ENCODE measurements at places on chromosomes 7 and 10.

- no peak for DNase-seq
These were observed 501 bp downstream of the TFPI2 start for GRCh38 chr7:93890041-93890463.

GRCh38 chr10:92699518-92700381 lies 10.0 kb downstream of the HHEX start:
- no peak for DNase-seq

DNA sequence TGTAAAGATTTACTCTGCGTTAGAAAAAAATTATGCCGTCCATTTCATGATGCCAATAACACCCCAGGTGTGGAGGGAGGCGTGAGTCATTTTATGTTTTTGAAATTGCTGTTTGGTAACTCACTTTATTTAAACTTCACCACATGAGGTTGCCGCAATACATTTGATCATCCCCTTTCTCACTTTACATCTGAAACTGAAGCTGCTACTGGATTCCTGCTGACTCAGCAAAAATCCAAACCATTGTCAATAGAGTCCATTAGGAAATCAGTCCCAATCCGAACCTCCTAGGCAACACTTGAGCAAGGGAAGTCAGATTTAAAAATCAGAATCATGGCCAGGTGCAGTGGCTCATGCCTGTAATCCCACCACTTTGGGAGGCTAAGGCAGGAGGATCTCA lies 136.6 kb upstream of the SVIL start:
- no peak for DNase-seq

DNA sequence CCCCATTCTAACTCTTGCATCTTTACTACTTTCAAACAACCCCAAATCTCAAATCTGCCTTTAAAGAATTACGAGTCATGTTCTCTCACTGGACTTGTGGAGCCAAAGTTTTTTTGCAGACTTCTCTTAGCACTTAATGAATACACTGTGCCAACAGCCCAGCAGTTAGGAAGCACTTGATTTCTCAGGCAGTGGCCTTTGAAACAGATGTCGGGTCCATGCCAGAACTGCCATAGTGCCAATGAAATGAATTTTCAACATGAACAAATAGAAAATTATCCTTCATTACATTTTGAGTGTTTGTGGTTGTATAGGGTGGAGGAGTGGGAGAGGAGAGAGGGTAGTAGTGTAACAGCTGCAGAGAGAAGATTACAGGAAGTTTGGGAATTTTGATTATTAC lies 5.9 kb downstream of the BORCS7 start:
- DNase-seq: no peak

DNA sequence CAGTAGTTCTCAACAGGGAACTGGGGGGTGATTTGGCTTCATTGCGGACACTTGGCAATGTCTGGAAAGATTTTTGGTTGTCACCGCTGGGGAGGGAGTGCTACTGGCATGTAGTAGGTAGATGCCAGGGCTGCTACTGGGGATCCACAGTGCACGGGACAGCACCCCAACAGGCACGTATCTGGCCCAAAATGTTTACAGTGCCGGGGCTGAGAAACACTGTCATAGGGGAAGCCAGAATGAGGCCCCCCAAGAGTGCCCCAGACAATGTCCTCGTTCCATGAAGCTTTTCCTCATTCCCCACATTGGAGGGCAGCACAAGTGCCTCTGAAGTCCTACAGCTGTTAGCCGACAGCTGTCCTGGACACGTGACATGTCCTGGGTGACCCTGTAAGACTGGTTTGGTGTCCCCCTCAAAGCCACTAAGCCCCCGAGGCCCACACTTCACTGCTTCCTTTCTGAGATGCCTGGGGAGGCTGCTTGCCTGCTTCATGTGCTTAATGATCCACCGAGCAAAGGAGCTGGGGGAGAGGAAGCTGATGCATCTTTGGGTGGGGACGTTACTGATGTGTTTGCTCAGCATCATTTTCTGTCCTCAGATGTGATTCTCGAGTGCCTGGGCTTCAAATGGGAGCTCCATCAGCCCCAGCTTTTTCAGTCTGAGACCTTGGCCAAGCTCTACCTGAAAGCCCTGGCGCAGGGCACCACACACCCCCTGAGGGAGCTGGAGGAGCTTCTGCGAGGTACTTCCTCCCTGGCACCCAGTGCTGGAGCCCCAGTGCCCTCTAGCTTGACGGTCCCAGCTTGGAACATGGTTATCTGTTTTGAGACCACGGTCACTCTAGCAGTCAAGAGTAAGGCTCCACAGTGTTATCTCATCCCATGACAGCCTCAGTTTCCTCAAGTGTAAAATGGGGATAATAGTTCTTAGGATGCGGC lies 14.7 kb downstream of the BTBD16 start:
- DNase-seq: no peak

GRCh38 chr7:45000093-45001032 lies at the start of gene CCM2:
Gene CCM2, plus strand, starts transcription at chr7:45000201. Its CDS starts 133 bp downstream, at chr7:45000334.
- no peak for DNase-seq

DNA sequence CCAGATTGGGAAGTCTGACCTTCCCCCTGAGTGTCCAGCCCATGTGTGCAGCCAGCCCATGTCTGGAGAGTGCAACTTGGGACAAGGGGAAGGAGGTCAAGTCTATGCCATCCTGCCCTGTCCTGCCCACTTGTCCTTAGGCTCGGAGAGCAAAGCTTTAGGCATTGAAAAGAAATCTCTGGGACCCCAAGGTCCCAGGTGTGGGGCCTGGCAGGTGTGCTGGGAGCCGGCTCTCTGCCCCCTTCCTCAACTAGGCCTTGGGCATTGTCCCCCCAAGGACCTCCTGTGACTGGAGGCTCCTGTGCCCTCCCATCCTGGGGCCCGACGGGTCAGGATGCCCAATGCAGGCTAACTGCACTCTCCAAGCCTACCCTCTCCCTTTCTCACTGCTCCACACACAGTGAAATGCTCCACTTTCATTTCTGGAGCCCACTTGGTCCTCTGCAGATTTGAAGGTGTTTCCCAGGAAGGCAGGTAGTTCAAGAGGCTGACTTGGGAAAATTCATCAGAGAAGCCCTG lies 124.7 kb downstream of the PTPN20 start:
- no peak for DNase-seq

DNA sequence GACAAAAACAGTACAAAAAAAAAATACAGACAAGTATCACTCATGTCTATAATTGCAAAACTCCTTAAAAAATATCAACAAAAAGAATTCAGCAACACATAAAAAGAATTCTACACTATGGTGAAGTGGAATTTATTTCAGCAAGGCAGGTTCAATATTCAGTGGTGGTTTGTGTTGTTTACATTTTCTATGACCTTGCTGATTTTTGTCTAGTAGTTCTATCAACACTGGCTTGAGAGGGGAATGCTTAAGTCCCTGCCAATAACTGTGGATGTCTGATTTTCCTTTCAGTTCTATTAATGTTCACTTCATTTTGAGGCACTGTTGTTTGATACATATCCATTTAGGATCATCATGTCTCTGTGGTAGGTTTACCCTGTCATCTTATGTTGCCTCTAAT lies 58.5 kb downstream of the CADPS2 start:
- DNase-seq: no peak

GRCh38 chr10:129790715-129791446 lies 173.2 kb downstream of the EBF3 start:
- DNase-seq: no peak

DNA sequence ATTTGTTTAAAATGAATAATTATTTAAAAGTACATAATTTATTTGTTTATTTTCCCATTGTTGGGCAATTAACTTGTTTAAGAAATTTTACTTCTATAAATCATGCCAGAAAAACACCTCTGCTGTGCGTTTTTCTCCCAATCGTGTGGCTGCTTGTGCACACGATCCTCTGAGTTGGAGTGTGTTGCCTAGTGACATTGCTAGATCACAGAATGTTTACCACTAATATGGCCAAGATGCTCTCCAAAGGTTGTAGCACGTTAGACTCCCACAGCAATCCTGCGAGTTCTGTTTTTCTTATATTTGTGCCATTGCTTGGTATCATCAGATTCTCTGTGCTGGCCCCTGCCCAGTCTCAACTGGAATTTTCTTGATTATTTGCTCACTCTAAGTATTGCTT lies 207.1 kb upstream of the ADCY1 start:
- no peak for DNase-seq

- no peak for DNase-seq
These were observed 9.0 kb upstream of the VSIR start for GRCh38 chr10:71782221-71782916.

DNA sequence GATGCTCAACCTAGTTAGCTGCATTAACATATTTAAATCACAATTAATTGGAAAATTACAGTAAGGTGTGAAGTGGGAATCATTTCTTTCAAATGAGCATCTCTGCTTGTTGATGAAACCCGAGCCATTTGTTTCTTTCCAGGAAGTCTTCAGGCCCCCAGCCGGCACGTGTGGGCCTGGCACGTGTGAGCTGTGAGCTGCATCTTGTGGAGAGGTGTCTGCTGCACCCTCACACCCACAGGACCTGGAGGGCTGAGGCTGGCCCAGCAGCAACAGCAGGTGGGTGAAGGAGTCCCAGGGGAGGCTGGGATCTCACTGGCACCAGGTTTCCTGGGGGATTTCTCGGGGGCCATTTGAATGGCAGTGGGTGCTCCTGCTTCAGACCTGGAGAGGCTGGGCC lies 372.5 kb upstream of the MKI67 start:
- no peak for DNase-seq

- DNase-seq: no peak
These were observed 62.3 kb downstream of the CH25H start for GRCh38 chr10:89144836-89145235.

- no peak for DNase-seq
These were observed 215.1 kb upstream of the FRMD4A start for GRCh38 chr10:14545827-14546226.

DNA sequence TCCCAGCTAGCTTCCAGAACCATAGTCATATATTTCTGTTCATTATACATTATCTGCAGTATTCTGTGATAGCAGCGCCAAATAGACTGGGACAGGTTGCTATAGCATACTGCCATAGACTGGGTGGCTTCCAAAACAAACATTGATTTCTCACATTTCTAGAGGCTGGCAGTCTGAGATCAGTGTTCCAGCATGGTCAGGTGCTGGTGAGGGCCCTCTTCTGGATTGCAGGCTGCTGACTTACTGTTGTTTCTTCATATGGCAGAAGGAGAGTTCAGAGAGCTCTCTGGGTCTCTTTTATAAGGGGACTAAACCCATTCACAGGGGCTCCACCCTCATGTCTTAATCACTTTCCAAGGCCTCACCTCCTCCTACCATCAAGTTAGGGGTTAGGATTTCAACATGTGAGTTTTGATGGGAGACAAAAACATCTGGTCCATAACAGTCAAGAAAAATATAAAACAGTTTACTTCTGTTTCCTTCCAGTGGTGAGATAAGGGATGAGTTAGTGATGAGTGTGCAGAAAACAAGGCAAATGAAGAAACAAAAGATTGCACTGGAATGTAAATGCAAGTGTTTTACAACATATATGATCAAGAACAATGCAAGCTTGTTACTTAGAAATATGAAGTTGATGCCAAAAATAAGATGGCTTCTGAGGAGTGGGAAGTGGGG lies 399.0 kb upstream of the C7orf33 start:
- DNase-seq: no peak

GRCh38 chr10:79555354-79556309 lies 4.6 kb downstream of the SFTPA2 start:
- DNase-seq: no peak

- DNase-seq: no peak
These were observed 473.2 kb downstream of the REEP3 start for GRCh38 chr10:63994371-63994770.

- DNase-seq: no peak
These were observed 18.3 kb downstream of the MMS19 start for GRCh38 chr10:97479939-97480338.

DNA sequence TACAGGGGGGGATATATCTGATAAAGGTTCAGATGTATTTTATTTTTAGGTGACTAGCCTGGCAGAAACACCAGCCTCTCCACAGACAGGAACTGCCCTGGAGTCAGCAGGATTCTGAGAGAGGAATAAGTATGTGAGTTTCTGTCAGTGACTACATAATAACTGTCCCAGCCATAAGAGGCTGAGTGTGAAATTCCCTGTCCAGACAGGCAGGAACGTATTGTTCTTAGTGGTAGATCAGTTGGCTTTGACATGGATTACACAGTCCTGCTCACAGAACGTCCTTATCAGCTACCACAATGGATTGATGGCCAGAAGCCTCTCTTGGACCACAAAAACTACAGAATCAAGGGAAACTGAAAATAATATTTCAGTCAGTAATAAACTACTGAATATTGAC lies 709.8 kb downstream of the PCDH15 start:
- no peak for DNase-seq

- DNase-seq: no peak
These were observed 55.0 kb upstream of the LBX1 start for GRCh38 chr10:101284101-101284743.

- DNase-seq: no peak
These were observed 471 bp downstream of the MGMT start for GRCh38 chr10:129467359-129468064.

- no peak for DNase-seq
These were observed 43.3 kb downstream of the PAPSS2 start for GRCh38 chr10:87702973-87703294.

DNA sequence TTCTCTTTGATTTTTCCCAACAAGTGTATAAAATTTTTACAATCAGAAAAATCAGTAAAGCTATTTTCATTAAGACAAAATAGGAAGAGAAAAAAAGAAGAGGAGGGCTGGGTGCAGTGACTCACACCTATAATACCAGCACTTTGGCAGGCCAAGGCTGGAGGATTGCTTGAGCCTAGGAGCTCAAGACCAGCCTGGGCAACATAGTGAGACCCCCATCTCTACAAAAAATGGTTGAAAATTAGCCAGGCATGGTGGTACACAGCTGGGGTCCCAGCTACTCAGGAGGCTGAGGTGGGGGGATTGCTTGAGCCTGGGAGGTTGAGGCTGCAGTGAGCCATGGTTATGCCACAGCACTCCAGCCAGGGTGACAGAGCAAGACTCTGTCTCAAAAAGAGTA lies 172.3 kb downstream of the AKR1D1 start:
- no peak for DNase-seq

DNA sequence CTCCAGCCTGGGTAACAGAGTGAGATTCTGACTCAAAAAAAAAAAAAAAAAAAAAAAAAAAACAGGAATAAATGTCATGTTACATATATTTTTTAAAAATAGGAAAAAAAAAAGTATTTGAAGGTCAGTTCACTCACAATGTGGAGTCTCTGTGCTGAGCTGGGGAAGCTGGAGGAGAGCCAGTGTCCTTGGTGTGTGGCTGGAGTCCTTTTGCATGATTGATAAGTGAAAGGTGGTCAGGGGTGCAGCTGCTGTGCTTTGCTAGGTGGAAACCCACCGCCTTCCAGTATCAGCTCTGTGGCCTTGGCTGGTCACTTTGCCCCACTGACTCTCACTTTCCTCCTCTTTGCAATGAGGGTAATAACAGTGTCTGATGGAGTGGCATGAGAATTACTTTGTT lies 101.9 kb downstream of the VWC2 start:
- DNase-seq: no peak

DNA sequence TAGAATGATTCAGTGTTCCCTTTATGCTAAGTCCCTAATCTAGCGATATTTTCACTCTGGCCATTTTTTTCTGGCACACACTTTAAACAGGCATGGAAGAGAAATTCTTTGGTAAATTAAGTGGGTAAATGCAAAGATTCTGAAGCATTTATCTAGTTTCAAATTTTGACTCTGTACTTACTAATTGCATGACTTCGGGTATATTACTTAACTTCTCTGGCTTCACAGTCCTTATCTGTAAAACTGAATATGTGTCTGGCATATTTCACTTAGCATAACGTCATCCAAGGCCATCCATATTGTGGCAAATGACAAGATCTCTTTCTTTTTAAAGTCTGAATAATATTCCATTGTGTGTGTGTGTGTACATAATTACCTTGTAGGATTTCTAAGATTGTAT lies 114.5 kb downstream of the MBL2 start:
- DNase-seq: no peak
